Stimulated activated naive CD8-positive, alpha-beta T cell treated with anti-CD3 and anti-CD28 coated beads, Interleukin-15, amount 100 ng/mL, for 72 hours (primary cell): ENCODE measurements at places on chromosomes 2 and 18.

DNA sequence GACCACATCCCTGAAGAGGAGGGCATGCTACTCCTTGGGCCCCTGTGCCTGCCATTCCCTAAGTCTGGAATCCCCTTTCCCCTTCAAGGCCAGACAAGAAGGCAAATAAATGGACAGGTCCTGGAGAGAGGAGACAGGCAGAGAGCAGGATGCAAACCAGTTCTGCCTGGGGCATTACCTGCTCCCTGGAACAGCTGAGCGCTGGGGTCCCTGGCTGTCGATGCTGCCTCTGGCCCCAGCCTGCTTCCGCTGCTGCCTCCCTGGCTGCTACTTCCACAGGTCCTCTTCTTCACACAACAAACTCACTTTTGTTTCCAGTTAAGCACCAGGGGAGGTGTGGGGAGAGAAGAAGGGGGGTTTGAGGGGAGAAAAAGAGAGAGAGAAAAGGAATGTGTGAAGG lies 53.1 kb downstream of the SLC4A5 start:
- DNase-seq, result no peak

GRCh38 chr2:142423603-142424002 lies 292.8 kb upstream of the LRP1B start:
- no peak for DNase-seq

DNA sequence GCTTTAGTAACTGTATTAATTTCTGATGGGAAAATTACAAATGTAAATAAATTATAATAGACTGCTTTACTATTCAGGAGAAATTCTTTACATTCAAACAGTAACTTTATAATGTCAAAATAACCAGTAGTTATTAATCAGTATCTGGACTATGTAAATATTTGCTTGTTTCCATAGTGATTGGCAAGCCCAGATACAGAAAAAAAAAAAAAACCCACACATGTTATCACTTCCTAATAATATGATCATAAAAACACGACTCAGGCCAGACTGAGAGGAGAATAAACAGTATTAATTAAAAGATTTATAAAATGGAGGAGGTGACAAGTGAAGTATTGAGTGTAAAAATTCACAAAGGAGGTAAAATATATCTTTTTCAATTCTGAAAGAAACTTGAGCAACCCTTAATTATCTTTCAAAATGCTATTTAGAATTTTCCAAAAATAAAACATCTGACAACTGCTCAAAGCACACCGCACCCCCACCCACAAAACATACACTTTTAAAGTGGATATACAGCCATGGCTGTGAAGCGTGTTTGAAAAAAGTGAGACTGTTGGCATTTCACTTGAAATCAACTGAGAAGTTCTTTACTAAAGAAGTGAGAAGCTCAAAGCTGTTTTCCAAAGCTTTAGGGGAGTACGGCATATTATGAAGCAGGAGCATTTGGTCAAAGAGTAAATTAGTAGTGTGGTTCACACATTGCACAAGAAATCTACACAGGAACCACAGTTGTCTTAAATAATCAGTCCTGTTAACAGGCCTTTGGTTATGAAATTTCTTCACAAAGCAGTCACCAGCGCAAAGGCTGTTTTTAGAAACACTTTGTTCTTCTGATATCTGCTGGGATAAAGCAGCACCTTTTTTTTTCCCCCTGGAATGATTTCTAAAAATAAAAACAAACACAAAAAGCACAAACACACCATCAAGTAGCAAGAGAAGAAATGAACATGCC lies 475.8 kb downstream of the TXNL1 start:
- DNase-seq, result no peak

DNA sequence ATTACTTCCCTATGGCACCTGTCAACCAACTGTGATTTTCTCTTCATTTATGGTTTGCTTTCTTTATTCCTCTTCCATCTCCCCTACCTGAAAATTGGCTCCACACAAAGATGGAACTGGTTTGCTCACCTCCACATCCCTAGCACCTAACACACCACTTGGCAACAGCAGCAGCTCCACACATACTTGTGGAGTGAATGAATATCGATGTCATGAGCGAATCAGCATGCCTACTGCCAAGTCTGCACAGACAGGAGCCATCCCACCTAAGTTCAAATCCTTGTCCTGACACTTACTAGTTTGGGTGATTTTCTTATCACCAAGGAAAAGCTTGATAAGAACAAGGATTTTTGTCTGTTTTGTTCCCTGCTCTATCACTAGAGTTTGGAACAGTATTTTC lies 191.4 kb upstream of the TMEM200C start:
- no peak for DNase-seq

- no peak for DNase-seq
These were observed 92.3 kb downstream of the HS1BP3 start for GRCh38 chr2:20558391-20559150.

GRCh38 chr2:99697811-99698568 lies 208.2 kb upstream of the REV1 start:
- DNase-seq, result no peak

GRCh38 chr2:974054-974453 lies 23.4 kb downstream of the SNTG2 start:
- peak; percentile 70 for DNase-seq

- DNase-seq, result no peak
These were observed 117.7 kb downstream of the SATB2 start for GRCh38 chr2:199339891-199340605.

DNA sequence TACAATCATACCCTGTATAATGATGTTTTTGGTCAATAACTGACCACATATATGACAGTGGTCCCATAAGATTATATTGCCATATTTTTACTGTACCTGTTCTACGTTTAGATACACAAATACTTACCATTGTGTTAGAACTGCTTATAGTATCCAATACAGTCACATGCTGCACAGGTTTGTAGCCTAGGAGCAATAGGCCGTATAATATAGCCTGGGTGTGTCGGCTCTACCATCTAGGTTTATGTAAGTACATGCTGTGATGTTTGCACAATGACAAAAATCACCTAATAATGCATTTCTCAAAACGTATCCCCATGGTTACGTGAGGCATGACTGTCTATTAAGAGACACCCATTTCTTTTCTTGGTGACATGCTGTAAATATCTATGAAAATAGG lies 55.0 kb upstream of the APCDD1 start:
- DNase-seq, result no peak

DNA sequence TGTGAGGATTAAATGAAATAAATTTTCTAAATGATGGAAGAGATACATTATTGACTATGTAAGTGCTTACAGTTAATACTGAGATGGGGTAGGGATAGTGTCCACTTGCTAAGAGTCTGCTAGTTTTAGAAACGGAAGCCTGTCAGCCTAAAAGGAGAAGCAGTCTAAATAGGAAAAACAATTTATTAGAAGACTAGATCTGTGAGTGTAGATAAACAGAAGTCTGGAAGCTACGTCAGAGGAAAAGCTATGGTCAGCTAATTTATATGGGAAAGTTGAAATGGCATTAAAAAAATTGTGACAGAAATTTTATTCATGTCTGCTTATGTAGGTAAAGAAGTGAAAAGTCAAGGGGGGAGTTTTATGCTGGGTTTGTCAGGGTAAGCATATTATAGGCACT lies 1338.4 kb upstream of the CHAC2 start:
- no peak for DNase-seq

DNA sequence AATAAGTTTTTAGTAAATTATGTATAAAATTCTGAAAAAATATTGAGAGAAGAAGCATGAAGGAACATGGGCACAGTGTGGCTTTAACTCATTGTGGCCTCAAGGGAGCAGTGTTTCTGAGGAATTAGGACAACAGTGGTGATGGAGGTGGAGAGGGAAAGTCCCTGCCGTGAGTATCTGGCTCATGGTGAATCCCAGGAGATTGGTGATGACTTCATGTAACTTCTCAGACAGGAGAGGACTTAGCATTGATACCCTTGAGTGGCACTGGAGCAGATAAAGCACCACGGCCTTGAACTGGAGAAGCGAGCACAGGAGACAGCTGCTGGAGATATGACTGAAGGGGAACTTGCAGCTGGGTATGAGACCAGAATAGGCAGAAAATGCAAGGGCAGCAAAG lies 35.0 kb upstream of the LRP1B start:
- no peak for DNase-seq

DNA sequence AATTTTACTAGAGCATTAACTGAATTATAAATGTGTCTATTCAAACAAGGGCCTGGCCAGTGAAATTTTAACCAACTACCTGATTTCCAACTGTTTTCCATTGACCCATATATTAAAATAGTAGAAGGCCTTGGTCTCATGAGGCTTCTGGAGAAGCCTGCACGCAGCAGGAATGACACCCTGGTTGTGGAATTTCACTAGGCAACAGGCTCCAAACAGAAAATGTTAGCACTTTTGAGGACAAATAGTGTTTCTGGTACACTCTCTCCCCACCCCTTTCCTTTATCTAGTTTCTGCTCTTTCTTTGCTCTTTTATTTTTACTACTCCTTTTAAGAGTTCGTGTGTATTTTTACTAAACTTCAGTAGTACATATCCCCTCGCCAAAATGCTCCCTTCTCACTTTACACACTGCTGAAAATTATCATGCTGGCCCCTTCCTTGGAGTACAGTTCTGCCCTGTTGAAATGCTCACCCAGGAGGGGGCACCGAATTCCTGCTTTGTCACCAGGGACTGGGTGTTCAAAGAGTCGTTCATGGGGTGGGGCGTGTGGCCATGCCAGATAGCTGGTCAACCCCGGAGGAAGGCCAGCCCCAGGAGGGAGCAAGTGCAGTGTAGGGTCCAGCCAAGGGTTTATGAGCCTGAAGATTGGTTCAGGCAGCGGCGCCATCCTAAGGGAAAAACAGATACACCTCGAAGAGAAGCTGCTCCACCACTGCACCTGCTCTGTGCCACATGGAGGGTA lies 22.1 kb upstream of the COL6A3 start:
- DNase-seq, result no peak

- DNase-seq, result peak; percentile 55
These were observed 143.6 kb upstream of the MAP3K20 start for GRCh38 chr2:172931918-172932520.

- no peak for DNase-seq
These were observed 689.4 kb upstream of the FANCL start for GRCh38 chr2:58930537-58930936.

GRCh38 chr2:231781798-231782726 lies 980 bp upstream of the PDE6D start:
- DNase-seq, result no peak

DNA sequence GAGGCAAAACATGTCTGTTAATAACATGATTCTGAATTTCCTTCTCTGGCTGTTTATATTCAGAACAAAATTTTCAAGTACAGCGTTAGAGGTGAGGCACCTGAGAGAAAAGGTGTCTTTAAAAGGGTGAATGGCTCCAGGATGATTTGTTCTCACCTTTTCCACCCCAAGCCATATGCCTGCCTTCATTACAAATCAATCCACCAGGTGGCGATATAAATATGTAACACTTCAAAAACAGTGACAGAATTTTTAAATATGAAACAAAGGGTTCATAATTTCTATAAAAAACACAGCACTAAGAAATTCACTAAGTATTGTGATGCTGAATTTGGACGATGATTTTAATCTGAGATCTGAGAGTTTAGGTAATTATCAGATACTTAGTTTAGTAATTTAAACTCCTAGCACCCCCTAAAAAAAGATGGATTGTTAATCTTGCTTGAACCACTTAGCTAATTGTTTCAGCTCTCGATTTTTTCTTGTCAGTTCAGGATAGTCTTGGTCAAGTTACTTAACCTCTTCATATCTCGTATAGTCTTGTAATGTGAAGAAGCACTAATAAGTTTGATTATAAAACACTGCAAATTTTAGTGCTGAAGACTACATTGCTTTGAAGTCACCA lies 528.8 kb downstream of the CPS1 start:
- DNase-seq, result no peak

- DNase-seq, result no peak
These were observed 25.5 kb downstream of the PLEK start for GRCh38 chr2:68390586-68390985.

DNA sequence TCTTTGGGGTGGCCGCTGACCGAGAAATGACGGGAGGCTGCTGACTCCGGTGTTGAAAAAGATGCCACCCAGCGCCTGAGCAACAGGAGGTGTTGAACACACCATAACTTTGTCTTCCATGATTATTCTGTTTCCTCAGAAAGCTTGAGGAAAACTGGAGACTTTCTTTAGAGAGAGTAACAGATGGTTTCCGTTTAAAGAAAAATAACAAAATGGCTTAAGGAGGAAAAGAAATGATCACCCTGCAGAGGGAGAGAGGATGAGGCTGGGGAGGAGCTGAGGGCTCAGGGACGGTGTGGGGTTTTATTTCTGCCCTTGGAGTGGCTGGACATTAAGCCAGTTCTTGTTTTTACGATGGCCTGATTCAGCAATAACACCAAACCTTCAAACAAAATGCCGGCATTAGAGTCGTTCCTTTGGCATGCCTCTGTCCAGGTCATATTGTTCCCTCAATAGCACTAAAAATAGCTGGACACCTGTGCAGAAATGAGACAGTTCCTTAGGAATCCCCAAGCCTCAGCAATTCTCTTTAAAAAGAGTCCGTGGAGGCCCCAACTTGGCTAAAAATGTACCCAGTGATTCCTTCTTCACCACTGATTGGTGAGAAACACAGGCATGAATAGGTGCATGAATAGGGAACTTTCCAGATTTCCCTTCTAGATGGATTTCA lies 182.4 kb downstream of the ALPK2 start:
- no peak for DNase-seq

GRCh38 chr18:57809190-57809589 lies 6.1 kb upstream of the ATP8B1 start:
- no peak for DNase-seq

DNA sequence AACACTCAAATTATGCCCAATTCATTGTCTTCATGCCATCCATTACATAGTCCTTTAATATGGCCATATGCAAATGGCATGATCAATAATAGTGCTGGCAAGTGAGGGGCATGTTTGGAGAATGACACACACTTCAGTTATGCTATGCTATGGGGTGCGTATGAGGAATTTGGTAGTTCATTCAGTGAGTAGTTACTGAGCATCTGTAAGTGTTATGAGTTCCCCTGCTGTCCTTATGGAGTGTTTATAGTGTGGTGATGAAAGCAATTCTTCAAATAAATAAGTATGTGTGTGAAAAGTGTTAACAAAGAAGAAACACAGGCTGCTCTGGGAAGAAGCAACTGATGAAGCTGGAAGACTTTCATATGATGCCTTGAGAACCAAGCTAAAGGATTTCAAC lies 383.7 kb upstream of the SLC14A2 start:
- DNase-seq, result no peak

DNA sequence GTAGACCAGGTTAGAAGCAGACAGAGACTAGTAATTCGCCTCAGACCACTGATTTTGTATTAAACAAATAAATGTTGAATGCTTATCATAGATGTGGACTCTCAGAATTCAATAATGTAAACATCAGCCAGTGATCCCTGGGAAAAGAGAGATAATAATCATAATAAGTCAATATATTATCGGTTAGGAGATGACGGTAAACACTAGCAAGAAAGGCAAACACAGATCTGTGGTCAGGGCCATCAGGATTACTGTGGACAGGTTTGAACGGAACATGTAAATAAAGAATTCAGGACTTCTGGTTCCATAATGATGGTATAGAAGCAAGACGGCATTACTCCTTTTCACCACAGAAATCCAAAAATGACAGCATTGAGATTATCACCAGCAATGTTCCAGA lies 861.6 kb downstream of the CBLN2 start:
- DNase-seq, result no peak

DNA sequence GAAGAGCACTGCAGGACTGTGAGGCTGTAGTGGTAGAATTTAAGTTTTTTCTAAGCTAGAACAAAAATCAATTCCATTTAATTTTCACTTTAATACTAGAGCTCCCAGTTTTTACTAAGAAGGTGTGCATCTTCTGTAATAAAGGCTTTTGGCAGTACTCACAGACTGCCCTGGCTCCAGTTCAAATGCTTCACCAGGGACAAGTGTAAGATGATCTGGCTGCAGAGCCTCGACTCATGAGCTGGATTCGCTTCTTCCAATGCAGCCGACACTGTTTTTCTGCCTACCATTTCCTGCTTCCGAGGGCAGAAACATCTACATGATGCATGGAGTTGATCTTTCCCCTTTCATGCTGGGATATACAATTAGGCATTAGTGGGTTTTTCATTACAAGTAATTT lies 87.0 kb downstream of the FARSB start:
- DNase-seq, result no peak
